Tracheal epithelial cell (primary cell): ENCODE measurements at places on chromosomes 4 and X. TPM values are rescaled to one million over a fixed set of nuclear protein-coding genes. Genes with fewer than 3 reads are reported as not detected.

Gene NAP1L5
- 0.21 and 0.96 TPM in 2 replicates for total RNA-seq

Gene RAB33A
- 0.24 and 0.64 TPM in 2 replicates for total RNA-seq

Gene PRDM8
- 0.21 and 0.48 TPM in 2 replicates for total RNA-seq

Gene C4orf50
- under 0.01 TPM in 1 of 2 replicates, not detected in the other for total RNA-seq
